Keratinocyte (primary cell): ENCODE measurements at places on chromosomes 2 and 18. TPM values are rescaled to one million over a fixed set of nuclear protein-coding genes. Genes with fewer than 3 reads are reported as not detected.

ELOA2 gene
- not detected in 3 replicates for polyA plus RNA-seq

RAB17 gene
- 1.4 to 3.7 TPM (median 2.4 TPM) in 3 replicates for polyA plus RNA-seq

DNA sequence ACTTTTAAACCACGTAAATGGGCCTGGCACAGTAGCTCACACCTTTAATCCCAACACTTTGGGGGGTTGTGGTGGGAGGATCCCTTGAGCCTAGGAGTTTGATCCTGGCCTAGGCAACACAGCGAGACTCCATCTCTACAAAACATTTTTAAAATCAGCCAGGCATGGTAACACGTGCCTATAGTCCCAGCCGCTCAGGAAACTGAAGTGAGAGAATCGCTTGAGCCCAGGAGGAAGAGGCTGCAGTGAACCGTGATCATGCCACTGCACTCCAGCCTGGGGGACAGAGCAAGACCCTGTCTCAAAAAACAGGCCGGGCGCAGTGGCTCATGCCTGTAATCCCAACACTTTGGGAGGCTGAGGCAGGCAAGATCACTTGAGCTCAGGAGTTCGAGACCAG is 12.2 kb downstream of the ROCK1 start:
- H3K36me3 ChIP-seq, result no peaks in the 10 kb centered on the region
- H3K27ac ChIP-seq, result no peak overlapping the region
- H3K4me3 ChIP-seq, result no peak overlapping the region
- H3K4me1 ChIP-seq, result peaks cover 4% of the 10 kb centered on the region

DNA sequence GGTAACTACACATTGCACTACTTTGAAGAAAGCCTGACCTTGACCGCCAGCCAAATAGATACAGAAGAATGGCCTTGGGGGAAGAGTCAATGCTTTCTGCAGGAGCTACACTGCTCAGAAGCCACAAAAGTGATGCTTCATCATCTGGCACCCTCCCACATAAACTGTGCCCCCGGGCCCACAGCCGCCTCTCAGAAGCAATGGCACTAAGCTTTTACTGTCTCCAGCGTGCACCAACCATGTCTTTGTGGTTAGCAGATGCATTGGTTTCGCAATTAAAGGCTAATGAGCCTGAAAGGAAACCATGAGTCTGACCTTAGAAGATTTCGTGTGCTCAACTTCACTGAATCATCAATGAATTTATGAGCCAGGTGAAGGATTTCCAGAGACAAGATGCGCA is 209.4 kb upstream of the TRIB2 start:
- H3K27me3 ChIP-seq, result peaks cover 5% of the 10 kb centered on the region
- H3K4me1 ChIP-seq, result peaks cover 25% of the 10 kb centered on the region
- H3K4me3 ChIP-seq, result no peak overlapping the region
- peak; percentile 92 for DNase-seq
- H3K27ac ChIP-seq, result no peak overlapping the region

DNA sequence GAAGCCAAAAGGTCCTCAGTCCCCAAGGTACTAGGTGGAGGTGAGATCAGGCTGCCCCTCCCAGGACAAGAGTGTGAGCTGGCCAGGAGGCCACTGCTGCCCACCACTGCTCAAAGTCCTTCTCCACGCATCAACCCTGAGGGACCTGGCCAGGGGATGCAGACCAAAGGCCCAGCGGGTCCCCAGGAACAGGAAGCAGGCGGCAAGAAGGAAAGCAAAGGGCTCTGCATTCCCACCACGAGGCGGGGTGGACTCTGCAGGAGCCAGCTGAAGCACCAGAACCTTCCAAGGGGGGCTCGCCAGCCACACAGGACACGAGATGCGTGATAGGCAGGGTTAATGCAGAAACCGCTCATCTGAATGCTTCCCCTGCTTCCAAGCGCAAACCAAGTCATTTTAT is 67.4 kb downstream of the TFCP2L1 start:
- no peaks in the 10 kb centered on the region for H3K27me3 ChIP-seq
- H3K4me1 ChIP-seq, result peaks cover 15% of the 10 kb centered on the region
- H3K4me3 ChIP-seq, result no peak overlapping the region
- H3K36me3 ChIP-seq, result peaks cover 1% of the 10 kb centered on the region

DNA sequence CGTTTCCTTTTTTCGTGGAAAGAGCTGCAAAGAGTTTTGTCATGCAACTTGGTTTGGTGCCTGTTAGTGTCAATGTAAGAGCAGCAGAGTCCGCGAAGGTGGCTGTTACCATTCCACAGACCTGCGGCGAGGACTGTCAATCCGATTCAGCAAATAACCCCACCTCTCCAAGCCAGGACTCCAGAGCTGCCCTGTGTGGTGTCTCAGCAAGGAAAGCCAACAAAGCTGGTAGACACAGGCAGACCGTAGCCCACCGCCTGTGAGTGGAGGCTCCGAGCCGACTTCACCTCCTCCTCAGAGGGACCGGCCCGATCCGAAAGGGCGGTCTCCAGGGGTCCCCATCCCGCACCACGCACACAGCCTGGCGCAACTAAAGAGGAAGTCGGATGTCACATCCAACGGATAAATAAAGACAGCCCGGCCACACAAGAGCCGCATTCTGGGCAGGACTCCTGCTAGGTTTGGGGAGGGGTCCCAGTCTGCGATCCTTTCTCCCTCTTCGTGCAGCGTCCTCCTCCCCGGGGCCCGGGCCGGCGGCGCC is 819 bp downstream of the ANKRD44 start:
- H3K36me3 ChIP-seq, result no peaks in the 10 kb centered on the region
- H3K4me3 ChIP-seq, result peak overlapping the region; percentile 39
- peaks cover 5% of the 10 kb centered on the region for H3K27me3 ChIP-seq
- H3K4me1 ChIP-seq, result peaks cover 13% of the 10 kb centered on the region

DNA sequence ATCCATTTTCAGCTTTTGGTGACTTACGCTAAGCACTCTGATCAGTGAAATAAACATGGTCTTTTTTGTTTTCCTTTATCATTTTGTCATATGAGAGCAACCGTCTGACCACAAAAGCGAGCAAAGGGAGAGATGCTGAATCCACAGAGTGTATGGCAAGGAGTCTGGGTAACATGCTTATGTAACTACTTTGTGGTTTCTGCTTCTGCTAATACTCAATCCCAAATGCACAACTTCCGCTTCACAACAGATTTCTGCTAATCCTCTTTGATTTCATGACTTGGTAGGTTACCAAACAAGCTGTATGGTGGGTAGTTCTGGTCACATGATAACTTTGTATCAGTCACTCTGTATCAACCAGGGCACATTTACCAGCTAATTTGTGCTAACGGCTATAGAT is 908.4 kb upstream of the CRIM1 start:
- H3K4me1 ChIP-seq, result no peaks in the 10 kb centered on the region
- H3K27me3 ChIP-seq, result no peaks in the 10 kb centered on the region
- no peak overlapping the region for H3K4me3 ChIP-seq
- no peaks in the 10 kb centered on the region for H3K36me3 ChIP-seq
- no peak overlapping the region for H3K27ac ChIP-seq

GRCh38 chr2:74778381-74779264 is 55.3 kb upstream of the HK2 start:
- H3K27ac ChIP-seq, result no peak overlapping the region
- no peaks in the 10 kb centered on the region for H3K27me3 ChIP-seq
- DNase-seq, result no peak
- no peaks in the 10 kb centered on the region for H3K4me1 ChIP-seq
- H3K4me3 ChIP-seq, result no peak overlapping the region

DNA sequence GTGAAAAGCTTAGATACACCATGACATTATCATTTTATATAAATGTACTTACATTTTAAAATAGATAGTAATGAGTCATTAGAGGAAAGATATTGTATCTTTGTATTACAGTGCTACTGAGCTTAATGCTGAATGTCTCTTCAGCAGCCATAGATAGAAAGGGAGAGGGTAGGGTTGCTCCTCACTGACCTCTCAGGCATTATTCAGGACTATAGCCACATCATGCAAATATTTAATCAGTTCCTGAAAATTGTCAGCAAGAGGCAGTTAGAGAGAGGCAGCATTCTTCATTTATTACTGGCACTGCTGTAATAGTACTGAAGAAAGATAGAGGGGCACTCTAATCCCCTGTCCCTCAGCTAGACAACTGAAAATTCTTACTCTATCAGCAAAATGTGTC is 242.0 kb upstream of the TANK start:
- H3K4me3 ChIP-seq, result no peak overlapping the region
- no peaks in the 10 kb centered on the region for H3K4me1 ChIP-seq
- no peak overlapping the region for H3K27ac ChIP-seq
- H3K36me3 ChIP-seq, result no peaks in the 10 kb centered on the region

- H3K27ac ChIP-seq, result peak overlapping the region; percentile 50
- peaks cover 2% of the 10 kb centered on the region for H3K36me3 ChIP-seq
- no peak overlapping the region for H3K4me3 ChIP-seq
- peaks cover 20% of the 10 kb centered on the region for H3K4me1 ChIP-seq
- no peaks in the 10 kb centered on the region for H3K27me3 ChIP-seq
Observed at GRCh38 chr2:186516396-186516795, 30.3 kb downstream of the ZC3H15 start.

DNA sequence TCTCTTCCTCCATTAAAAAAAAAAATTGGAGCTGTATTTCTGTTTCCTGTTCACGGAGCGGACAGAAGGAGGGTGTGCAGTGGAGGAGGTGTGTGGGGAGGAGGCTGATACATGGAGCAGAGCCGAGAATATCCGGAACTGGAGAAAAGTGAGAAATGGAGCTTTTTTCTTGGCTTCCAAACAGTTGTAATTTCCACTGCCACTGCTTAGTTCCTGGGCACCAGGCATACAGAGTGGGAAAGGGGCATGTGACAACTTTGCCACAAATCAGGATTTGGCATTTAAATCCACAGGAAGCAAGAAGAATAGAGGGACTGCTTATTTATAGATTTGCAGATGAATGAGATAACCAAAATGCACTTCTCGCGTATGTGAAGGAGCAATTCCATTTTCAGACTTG is 71.2 kb downstream of the BCL11A start:
- peaks cover 50% of the 10 kb centered on the region for H3K4me1 ChIP-seq
- no peaks in the 10 kb centered on the region for H3K27me3 ChIP-seq
- H3K4me3 ChIP-seq, result no peak overlapping the region
- no peak for DNase-seq
- no peak overlapping the region for H3K27ac ChIP-seq

DNA sequence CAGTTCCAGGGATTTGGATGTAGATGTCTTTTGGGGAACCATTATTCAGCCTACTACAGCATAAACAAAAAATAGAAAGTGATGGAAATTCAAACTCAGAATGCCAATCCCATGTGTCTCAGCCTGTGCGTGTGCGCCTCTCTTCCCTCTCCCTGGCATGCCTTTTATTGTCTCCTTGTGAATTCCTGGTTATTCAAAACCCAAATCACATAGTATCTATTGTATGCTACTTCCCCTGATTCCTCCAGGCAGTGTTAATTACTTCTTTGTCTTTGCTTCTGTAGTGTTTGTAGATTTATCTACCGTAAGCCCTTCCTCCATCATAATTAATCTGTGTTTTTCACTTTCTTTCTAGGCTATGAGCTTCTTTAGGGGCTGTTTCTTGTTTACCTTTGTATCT is 38.9 kb downstream of the RHBDD1 start:
- H3K27me3 ChIP-seq, result no peaks in the 10 kb centered on the region
- no peak for DNase-seq
- H3K4me1 ChIP-seq, result no peaks in the 10 kb centered on the region
